ENCODE measurements at places on chromosomes 2 and 18.

GRCh38 chr18:12748671-12749070 lies 45.8 kb downstream of the PSMG2 start:
- DNase-seq: no peak

GRCh38 chr2:222904557-222905258 lies 43.9 kb downstream of the ACSL3 start:
- no peak for DNase-seq

- no peak for DNase-seq
Measured at GRCh38 chr2:48279344-48280090, 250.4 kb upstream of the STON1 start.

GRCh38 chr2:152560166-152560565 lies 157.1 kb downstream of the PRPF40A start:
- no peak for DNase-seq

- DNase-seq: no peak
Measured at GRCh38 chr2:230758566-230759480, 46.2 kb downstream of the CAB39 start.

GRCh38 chr2:11097038-11097720 lies 58.1 kb upstream of the SLC66A3 start:
- no peak for DNase-seq

DNA sequence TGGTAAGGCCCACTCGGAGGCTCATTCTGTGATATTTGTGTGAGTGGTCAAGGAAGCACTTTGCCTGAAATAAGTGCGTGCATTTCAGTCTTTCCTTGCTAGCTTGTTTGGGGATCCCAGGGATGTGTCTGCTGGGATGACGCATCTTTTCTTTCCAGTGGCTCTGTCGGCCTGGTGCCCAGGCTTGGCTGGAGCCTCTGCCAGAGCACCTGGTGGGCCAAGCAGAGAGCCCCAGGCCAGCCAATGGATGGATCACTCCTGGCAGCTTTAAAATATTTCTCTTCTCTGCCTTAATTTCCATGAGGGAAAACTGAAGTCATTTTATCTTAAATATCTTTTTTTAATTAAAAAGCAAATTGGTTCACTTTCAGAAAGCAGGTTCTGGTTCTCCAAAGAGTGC lies 501.8 kb upstream of the HS6ST1 start:
- DNase-seq: no peak

- no peak for DNase-seq
Measured at GRCh38 chr2:128358941-128359731, 40.5 kb upstream of the HS6ST1 start.

- no peak for DNase-seq
Measured at GRCh38 chr18:3209859-3210569, 9.8 kb downstream of the MYOM1 start.

DNA sequence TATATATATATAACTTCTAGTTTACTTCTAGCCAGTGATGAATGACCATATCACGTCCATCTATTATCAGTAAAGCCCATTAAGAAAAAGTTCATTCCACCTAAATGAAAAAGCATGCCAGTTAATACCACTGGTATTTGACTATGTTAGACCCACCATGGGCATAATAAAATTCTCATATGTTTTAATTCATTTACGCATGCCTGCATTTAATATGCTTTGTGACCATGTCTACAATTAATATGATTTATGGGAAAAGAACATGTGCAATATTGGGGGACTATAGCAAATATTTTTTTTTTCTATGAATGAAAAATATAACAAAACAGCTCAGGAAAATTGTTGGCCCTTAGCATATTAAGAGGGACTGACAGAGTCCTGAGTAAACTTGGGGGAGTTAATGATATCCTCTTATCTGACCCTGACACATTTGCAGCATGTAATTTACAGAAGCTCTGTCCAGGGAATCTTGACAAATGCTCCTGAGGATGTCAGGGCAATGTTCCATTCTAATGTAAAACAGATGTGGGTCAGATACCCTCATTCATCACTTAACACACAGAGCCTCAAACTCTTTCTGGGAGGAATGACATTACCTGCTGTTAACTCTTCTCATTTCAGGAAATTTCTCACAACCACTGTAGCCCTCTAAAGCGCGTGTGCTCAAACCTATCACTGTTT lies 90.6 kb downstream of the PAX3 start:
- DNase-seq: no peak

GRCh38 chr2:53527056-53527455 lies 240.5 kb upstream of the CHAC2 start:
- no peak for DNase-seq

- DNase-seq: peak; percentile 42
Measured at GRCh38 chr2:236352761-236353593, 88.8 kb upstream of the ASB18 start.

- peak; percentile 84 for DNase-seq
Measured at GRCh38 chr18:45879681-45880655, 54.5 kb downstream of the SIGLEC15 start.

DNA sequence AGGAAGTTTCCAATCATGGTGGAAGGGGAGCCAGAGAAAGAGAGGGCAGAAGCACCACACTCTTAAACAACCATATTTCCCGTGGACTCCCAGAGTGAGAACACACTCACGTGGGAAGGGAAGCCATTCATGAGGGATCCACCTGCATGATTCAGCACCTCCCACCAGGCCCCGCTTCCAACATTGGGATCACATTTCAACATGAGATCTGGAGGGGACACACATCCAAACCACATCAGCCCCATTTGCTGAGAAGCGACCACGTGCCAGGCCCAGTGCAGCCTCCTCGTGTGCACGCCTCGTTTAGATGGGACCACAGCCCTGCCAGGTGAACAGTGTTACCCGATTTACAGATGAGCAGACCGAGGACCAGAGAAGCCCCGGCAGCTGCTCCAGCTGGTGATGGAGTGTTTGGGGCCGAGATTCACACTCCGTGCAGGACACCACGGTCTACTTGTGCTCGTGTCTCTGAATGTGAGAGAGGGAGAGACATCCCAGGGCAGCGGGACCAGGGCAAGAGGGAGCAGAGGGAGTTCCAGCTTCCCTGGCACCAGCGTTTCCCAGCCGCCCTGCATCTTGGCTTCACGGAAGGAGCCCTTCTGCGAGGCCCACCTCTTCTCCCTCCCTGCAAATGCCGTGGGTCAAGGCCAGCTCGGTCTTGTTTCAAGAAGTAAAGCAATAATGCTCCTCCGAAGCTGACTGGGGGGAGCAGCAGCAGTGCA lies 76.9 kb upstream of the ODC1 start:
- DNase-seq: no peak

GRCh38 chr2:174728096-174728495 lies 36.2 kb downstream of the CHRNA1 start:
- DNase-seq: no peak

DNA sequence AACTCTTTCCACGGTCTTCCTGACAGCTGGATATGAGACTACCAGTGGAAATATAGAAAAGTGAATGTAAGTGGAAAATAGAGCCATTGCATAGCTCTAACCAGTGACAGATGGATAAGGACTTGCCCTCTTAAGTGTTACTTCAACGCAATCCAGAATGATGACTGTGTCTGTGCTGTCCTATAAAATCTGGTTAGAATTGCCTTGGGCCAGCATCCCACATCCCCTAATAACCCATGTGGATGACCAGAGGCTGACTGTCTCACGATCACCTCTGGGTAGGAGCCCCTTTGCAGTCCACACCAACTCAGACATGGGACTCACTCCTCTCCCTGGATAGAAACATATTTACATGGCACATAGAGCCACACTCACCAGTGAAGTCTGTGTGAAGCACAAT lies 186.6 kb downstream of the C1D start:
- no peak for DNase-seq

DNA sequence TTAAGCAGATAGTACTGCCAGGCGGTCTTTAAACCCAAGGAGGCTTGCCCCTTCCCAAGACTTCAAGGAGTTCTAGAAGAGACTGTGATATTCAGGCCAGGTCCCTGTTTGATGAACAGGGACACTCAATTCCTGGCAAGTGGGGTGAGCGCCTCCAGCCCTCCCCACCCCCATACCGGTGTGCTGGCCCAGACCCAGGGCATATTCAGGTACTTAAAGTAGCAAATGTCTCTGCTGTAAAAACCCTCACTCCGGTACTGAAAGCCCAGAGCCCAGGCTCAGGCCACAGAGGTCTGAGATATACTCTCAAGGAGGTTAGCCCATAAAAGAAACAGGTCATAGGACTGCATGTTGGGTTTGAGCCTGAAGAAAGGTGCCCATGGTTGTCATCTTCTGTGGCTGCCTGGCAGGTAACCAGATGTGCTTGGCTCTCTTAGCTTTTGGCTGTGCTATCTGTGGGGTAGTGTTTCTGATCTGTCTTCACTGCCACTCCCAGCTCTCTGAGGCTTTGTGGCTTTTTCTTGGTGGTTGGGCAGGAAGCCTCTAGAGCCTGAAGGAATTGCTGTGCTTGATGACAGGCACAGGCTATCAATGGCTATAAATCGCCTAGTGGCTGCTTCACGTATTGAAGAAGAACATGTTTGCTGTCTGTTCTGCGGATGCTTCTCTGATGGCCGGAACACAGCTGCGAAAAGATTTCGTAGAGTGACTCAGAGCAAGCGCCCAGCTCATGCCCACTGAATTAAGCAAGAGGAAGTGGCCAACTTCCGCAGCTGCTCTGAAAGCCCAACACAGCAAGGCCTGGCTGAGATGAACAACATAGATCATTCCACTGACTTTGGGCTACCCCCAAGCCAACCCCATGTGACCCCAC lies 63.3 kb upstream of the ALPP start:
- peak; percentile 78 for DNase-seq

GRCh38 chr2:73291461-73292315 lies 1.7 kb downstream of the EGR4 start:
- DNase-seq: no peak

DNA sequence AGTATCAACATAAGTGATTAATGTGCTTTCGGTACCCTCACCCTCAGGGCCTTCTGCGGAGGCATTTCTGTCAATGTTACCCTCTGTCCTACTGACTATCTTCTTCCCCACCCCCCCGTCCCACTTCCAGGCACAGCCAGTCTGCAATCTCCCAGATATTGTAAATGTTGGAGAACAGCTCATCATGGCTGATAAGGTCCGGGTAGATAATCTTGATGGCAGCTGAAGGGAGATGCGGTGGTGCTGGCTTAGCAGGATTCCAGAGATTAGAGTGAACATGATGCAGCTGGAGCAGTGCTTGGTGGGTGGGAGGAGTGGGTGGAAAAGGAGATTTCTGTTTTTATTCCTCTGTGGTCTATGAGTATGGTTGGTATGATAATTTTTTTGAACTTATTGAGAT lies 15.5 kb downstream of the GTF2A1L start:
- no peak for DNase-seq

DNA sequence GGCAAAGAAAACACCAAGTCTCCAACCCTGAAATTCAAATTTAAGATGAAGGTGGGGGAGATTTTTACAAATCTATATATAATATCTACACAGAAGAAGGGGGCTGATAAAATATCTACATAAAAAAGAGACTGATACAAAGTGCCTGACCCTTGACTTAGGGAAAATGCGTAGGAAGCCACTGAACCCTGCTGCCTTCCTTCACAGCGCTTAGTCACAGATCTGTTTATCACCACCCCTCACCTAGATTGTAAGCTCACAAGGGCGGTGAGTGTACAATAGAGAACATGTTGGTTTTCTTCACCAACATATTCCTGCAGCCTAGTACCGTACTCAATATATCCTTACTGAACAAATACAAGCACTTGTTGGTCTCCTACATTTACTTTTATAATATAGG lies 54.3 kb downstream of the NOL10 start:
- DNase-seq: no peak

GRCh38 chr2:134167015-134167414 lies 86.9 kb upstream of the MGAT5 start:
- DNase-seq: no peak

GRCh38 chr2:134238371-134238770 lies 15.5 kb upstream of the MGAT5 start:
- DNase-seq: no peak

GRCh38 chr2:126839796-126840195 lies 58.9 kb upstream of the TEX51 start:
- DNase-seq: no peak

GRCh38 chr2:226849349-226849748 lies 13.5 kb downstream of the RHBDD1 start:
- no peak for DNase-seq

DNA sequence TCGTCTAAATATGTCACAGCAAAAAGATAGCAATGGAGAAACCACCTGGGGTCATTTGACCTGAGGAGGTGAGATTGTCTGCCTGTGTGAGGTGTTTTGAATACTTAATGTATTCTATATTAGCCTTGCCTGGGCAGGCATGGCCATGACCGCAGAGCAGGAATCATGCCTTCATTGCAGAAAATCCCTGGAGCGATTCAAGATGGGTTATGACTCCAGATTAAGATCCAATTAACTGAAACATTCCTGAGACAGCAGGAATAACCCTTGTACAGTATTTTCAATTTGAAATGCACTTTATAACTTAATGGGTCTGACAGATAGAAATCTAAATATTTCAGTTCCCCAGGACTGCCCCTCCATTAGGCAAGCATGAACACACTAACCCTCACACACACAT lies 227.3 kb upstream of the RAB6C start:
- DNase-seq: no peak

DNA sequence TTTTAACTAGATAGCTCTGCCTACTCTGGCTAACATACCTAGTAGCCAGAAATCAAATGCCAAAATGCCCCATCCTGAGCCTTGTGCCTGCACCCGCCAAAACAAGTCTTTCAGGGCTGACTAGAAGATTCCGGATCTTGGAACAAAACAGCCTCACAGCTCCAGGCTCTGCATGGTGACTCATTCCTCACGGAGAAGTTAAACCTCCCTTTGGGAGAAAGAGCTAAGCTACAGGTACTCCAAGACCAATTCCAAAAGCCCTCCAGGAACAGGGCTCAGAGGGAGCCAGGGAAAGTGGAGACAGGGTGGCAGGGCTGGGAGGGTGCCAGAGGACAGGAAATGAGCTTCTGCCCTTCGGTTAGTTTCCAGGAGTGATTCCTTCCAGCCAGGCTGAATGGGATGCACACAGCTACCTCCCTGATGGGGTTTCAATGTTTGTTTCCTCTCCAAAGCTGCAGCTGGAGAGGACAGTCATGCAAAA lies 295.6 kb downstream of the TNS1 start:
- DNase-seq: no peak

- no peak for DNase-seq
Measured at GRCh38 chr2:77778917-77779316, 256.7 kb upstream of the LRRTM4 start.
